ENCODE measurements at places on chromosomes 12 and 14.

- no peak for DNase-seq
Observed at GRCh38 chr14:91282954-91283645, 38.6 kb upstream of the GPR68 start.

DNA sequence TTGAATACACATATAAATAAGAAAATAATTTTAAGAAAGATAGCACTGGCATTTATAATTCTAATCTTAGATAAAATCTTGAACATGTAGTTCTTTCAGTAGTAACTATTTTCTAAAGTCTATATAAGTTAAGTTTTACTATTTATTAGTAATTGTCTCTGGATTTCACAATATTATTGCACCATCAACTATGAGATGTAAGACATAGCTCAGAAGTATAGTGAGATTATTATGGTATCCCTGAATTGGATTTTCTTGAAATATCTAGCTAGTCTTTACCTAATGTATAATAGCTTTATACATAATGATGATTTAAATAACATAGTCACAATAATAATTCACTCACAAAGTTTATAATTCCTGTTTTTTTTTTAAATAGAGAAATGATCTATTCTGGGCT is 6.7 kb downstream of the CLEC12A start:
- no peak for DNase-seq

DNA sequence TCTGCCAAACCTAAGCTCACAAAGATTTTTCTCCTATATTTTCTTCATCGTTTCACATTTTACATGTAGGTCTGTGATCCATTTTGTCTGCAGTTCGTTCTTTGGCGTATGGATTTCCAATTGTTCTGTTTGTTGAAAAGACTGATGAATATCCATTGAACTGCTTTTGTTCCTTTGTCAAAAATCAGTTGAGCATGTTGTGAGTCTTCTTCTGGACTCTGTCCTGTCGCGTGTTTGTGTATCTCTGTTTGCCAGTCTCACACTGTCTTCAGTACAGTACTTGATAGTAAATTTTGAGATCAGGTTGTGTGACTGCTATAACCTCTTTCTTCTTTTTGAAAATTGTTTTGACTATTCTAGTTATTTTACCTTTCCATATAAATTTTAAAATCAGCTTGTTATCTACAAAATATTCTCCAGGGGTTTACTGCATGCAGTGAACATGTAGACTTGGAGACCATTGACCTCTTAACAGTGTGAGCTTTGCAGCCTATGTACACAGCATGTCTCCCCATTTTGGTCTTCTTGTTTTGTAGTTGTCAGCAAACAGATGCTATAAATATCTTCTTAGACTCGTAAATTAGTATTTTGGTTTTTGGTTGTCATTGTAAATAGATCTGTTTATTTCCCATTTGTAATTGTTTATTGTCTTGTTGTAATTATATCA is 94.0 kb upstream of the DYNC1H1 start:
- no peak for DNase-seq

GRCh38 chr12:4135919-4136605 is 137.5 kb upstream of the CCND2 start:
- no peak for DNase-seq

- no peak for DNase-seq
Observed at GRCh38 chr12:91561301-91561957, 378.8 kb upstream of the DCN start.

GRCh38 chr12:17778242-17778641 is 311.8 kb downstream of the RERGL start:
- no peak for DNase-seq

DNA sequence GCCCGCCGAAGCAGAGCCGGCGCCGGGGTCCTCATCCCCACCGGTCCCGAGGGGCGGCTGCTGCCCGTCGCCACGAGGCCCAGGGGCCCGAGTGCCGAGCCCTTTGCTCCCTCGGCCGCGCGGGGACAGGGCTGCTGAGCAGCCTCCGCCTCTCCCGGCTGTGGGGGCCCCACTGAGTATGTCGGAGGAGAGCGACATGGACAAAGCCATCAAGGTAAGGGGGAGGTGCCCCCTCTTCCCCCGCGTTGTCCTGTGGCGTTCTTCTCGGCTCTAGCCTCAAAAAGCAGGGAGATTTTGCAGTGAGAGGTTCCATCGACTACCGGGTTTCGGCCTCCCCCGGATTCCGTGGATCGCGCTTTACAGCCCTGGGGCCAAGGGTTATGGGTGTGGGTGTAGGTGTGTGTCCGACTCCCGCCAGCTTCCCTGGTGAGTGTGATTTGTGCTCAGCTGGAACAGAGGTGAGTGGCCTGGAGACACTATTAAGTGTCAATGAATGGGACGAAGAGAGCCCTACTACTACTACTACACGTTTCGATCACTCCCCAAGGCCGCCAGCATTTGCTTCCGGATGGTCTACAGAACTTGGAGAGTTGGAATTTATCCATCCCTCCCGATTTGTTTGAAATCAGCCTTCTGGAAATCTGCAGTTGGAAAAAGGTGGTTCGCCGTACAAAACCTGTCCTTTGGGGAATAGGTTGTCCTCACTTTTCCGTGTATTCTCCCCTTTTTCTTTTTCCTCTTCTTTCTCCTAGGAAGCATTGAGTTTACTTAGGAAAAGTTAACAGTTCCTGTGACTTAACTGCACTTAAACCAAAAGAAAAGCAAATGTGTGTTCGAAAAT is 748 bp downstream of the MAPKAPK5 start:
- DNase-seq = no peak

DNA sequence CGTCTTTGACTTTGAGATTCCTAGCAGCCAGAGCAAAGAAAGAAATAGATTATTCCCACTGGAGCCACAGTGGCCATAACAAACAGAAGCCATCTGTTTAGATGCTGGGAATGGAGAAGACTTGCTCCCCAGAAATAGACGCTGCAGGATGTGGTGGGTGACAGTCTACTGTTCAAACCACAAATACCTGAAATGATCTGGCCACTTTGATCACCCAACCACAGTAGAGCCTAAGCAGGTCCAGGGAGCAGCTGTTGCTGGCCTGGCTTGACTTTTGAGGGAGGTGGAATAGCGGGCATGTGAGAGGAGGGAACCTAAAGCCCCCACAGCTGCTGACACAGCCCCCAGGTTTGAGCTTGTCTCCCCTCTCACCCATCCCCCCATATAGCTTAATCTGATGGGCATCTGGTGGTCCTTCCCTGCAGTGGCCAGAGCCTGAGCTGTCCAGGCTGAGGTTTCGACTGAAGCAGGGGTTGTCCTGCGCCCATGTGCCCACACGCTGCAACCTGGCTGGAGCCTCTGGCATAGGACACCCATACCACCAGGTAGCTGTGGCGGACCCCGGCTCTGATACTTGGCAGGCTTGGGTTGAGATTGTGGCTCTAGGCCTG is 38.7 kb downstream of the SH2B3 start:
- no peak for DNase-seq

DNA sequence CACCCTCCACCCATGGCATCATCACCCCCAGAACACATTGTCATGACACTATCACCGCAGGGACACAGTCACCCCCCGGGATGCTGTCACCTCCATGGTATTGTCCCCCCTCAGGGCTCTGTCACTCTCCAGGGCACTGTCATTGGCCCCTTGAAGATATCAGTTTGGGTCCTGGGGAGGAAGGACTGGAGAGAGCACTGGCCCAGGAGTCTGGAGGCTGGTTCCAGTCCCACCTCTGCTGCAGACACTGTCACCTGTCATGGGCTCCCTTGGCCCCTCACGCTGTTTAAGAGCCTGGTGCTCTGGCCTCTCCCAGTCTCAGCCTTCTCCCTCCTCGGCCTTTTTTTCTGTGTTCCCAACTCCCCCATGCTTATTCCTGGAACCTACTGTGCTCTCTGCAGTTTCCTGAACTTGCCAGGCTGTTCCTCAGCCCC is 31.9 kb downstream of the SERPINA3 start:
- DNase-seq = no peak
